ENCODE measurements at places on chromosomes 3 and 15.

- DNase-seq: no peak
Measured at GRCh38 chr3:20104167-20104661, 64.0 kb downstream of the KAT2B start.

- DNase-seq: no peak
Measured at GRCh38 chr3:54047568-54047967, 74.8 kb upstream of the CACNA2D3 start.

DNA sequence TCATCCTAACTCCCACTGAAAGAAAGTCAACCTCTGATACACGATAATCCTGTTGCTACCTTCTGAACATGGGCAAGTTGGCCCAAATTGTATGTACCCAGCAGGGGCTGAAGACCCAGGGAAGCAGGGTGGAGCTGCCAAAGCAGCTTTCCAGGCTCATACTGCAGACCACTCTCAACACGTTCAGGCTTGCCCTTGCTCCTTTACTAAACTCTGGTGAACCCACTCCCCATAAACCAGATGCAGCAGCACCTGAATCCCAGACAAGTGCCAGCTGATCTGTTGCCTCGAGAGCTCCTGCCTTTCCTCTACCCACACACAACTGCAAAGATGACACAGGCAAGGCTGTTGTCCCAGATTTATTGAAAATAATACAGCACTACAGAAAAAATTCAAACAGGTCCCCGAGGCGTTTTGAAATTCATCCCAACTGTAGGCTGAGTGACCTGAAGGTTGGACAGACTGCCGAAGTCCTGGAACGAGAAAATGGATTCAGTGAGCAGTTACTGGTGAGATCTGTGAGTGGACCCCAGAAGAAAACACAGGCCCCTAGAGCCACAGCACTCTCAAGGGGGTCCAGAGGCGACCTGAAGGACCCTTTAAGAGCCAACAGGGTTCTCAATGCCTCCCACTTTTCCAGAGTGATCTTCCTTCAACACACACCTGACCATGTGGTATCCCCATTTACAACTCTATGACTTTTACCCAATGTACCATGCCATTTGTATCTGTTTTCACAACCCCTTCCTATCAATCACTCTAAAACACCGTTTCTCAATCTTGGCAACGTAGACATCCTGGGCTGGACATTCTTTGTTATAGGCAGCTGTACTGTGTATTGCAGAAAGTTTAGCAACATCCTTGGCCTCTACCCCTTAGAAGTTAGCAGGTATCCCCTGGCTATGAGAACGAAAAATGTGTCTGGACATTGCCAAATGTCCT is 3.6 kb downstream of the RPS17 start:
- DNase-seq: no peak

DNA sequence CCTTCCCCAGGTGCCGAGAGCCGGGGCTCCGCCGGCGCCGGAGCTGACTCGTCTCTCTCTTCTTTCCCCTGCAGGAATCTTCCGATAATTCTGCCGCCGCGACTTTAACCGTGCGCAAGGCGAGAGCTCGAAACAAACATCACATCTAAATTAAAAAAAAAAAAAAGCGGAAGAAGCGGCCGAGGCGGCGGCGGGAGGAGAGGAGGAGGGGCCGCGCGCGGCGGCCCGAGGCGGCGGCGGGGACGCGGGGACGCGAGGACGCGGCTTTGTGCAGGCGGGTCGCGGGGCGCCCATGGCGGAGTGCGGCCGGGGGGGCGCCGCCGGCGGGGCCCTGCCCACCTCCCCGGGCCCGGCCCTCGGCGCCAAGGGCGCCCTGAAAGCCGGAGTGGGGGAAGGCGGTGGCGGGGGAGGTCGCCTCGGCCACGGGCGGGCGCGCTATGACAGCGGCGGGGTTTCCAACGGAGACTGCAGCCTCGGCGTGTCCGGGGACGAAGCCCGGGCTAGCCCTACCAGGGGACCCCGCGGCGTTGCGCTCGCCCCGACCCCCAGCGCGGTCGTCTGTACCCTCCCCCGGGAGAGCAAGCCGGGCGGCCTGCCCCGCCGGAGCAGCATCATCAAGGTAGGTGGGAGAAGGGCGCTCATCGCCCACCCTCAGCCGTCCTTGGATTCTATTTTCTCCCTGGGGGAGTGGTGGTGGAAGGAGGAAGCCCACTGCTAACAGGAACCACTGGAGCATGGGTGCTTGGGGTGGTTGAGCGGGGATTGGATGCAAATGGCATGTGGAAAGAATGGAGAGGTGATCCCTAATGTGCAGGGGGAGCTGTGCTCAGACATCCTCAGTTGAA is at the start of gene PLCL2:
Gene PLCL2, plus strand, starts transcription at position 208 of the 845 bp plus-strand sequence. Its CDS starts 85 bp downstream, at position 293.
- no peak for DNase-seq

GRCh38 chr3:108552267-108553159 is 36.7 kb downstream of the CIP2A start:
- no peak for DNase-seq

DNA sequence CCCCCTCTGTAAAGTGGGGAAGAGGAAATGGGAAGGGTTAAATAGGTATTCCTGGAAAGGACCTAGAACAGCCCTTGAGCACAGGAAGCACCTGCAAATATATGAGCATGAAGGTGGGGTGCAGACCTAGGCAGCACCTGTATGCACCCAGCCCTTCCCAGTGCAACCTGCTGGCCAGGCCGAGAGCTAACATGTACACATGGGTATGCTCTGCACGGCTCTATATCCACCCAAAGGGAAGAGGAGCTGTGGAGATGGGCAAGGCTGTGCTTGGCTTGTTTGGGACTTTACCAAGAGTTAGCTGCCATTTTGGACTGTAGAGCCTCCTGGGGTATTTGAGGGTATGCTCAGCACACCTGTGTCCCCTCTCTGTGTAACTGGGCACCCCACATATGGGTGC is 171.2 kb downstream of the KLF13 start:
- no peak for DNase-seq

DNA sequence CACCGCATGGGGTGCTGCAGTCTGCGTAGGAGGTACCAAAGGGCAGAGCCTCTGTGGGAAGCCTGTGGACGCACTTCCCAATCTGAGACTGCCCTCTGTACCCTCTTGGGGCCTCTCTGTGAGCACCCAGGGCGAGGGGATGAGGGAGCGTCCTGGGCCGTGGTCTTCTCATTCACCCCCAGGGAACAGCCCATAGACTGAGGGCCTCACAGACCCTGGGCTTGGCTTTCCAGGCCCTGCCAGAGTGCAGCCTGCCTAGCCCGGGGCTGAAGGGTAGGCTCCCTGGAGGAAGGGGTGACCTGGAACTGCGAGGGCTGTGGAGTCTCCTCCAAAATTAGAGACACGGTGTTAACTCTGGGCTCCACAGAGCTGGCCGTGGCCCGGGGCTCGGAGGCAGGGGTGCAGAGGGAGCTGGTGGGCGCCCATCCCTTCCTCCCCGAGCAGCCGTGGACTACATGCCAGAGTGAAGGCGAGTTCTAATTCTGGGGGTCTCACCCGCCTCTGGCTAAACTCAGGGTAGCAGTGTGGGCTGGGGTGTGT is 468 bp upstream of the SPTBN5 start:
- DNase-seq: no peak

- DNase-seq: no peak
Measured at GRCh38 chr15:56532721-56533460, 68.0 kb upstream of the MNS1 start.

GRCh38 chr3:189779166-189779565 is 148.0 kb downstream of the TP63 start:
- DNase-seq: no peak

- no peak for DNase-seq
Measured at GRCh38 chr15:47429376-47429775, 287.9 kb upstream of the SEMA6D start.
